ENCODE measurements at places on chromosomes 7 and 10.

GRCh38 chr10:86635402-86635801 is 18.9 kb upstream of the OPN4 start:
- no peak for DNase-seq

DNA sequence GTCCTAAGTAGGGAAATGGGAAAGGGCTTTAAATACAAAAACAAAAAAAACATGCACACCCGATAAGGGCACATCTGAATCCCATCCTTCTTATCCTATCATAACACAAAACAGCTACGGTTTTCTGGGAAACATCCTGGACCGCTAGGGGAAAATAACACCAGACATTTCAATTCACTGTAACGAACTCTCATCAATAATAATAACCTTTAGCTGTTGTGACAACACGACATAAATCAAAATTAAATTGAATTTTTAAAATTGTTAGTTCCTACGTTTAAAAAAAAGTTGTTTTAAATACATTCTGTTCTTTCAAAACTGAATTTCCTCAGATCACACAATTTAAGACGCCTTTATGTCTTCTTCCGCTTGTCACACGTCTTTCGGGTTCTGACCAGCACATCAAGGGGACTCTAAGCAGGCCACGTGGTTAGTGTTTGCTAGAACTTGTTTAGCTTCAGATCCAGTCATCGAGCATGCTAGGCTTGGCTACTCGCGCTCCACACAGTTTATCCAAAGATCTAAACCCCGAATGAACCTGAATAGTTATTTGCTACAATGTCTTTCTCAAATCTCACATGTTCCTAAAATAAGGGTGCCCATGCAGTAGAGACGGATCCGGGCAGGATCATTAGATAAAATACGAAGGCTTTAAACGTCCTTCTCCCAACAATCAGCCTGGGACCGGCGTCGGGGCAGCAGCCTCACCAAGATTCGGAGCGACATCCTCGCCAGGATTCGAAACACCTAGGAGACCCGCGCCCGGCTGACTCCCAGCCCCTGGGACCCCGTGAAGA is 839 bp downstream of the IKZF5 start:
- DNase-seq = peak; percentile 64

GRCh38 chr10:110432814-110433565 is 64.7 kb upstream of the DUSP5 start:
- DNase-seq = no peak

DNA sequence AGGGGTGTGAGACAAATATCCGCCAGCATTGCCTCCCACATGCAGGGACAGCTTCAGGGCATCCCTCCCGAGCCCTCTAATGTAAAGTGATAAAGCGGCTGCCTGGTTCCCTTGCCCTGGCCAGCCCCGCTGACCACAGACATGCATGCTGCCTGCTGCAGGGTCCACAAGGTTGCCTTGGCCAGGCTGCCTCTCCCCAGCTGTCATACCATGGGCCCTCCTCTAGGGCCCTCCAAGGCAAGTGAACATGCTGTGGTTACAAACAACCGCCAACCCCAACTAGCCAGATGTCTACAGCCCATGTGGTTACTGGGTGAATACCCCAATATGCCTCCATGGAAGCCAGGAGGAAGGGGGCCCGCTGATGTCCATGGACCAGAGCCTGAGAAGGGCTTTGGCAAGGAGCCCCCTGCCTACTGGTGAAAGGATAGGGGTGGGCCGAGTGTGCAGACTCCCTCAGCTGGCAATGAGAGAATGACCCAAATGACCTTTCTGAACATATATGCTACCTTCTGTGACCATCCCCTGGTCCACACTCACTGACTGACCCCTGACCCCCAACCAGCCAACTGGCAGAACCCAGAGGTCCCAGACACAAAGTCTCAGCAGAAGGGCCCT is 37.4 kb downstream of the GRID1 start:
- DNase-seq = no peak

DNA sequence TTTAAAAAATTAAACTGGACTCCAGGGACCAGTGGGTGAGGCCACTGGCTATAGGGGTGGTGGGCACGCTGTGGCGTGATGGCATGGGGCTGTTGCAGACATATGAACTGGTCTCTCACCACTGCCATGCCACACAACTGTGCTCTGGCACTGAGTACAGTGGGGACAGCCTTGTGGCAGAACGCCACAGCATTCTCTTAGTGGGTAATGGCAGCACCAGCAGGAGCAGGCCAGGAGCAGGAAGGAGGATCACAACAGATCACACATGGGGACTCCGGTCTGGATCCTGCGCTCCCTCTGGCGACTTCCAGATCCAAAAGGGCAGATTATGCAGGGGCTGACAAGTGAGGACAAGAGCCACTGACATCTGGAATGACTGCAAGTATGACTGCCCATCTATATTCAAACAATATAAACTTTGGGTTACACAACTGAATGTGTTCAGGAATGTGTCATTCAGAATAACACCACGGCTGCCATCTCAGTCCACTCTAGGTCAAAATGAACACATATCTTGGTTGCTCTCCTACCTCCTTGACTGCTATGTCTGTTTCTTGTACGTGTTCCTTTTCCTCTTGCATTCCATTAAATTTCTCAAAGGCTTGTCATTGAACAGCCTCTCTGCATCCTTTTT is 176.0 kb downstream of the KMT2E start:
- no peak for DNase-seq

GRCh38 chr7:149245244-149245643 is 5.8 kb downstream of the ZNF212 start:
- no peak for DNase-seq

DNA sequence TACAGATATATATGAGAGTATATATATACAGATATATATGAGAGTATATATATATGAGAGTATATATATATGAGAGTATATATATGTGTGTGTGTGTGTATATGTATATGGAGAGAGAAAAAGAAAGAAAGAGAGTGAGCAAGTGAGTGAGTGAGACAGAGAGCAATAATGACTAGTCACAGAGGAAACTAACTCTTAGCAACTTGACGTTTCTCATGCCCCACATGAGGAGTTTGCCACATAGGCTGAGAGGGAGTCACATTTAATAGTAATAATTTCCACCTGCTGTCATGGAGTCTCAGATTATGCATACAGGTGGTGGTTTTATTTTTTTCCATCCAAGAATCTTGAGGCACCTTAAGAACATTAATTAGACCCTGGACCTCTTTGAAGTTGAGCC is 199.9 kb downstream of the GATA3 start:
- DNase-seq = no peak

Measured in MM.1S (cell line).